ENCODE measurements at places on chromosomes 5 and 9.

GRCh38 chr9:127535834-127536233 lies 76.2 kb upstream of the STXBP1 start:
- peak; percentile 42 for DNase-seq

- DNase-seq, result no peak
Measured at GRCh38 chr5:169063316-169063953, 237.5 kb downstream of the SLIT3 start.

DNA sequence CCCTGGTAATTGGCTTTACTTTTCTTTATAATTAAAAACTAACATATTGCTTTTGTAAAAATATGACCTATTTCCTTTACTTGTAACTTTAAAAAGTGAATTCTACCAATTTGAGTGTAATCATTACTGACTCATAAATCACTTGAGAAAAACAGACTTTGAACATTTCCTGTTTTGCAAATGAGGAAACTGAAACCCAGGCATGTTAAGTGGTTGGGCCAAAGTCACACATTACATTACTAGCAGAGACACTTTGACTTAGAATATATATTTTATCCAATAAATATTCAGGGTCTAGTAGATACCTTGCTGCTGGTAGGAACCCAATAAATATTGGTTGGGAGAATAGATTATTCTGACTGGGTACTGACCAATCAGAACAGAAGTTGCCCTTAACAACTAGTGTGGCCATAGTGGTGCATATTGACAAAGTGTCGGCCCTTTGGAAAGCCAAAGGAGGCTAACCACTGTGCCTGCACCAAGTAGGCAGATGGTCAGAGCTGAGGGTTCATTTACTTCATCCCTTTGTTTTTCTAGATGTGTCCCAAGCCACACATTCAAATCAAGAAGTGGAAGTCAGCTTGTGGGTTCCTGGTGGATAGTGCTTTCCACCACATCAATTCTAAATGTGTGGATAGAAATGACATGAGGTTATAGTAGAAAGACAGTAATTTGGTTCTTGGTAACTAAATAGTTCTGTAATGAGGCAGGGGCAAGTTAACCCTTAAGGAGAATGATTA lies 365.1 kb upstream of the RIOK2 start:
- DNase-seq, result peak; percentile 49

- DNase-seq, result no peak
Measured at GRCh38 chr5:35971186-35971877, 19.9 kb downstream of the UGT3A1 start.

- DNase-seq, result peak; percentile 58
Measured at GRCh38 chr5:136025900-136026299, 2.9 kb upstream of the TGFBI start.

DNA sequence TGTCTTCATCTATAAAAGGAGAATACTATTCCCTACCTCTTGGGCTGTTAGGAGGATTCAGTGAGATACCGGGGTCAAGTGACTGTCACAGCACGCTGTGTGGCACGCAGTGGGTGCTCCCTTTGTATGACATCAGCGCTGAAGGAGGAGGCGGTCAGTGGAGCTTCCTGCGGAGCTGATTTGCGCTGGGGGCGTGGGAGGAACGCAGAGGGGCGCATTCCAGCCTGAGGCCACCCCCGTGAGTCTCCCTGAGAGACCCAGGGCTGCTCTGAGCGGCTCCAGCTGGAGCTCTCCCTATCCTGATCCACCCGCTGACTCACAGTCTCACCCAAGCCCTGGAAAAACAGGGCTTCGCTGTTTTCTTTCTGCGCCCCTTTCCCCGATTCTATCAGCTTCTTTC lies 24.3 kb upstream of the NEURL1B start:
- DNase-seq, result peak; percentile 81

- DNase-seq, result no peak
Measured at GRCh38 chr5:33828626-33829308, 63.0 kb downstream of the ADAMTS12 start.

DNA sequence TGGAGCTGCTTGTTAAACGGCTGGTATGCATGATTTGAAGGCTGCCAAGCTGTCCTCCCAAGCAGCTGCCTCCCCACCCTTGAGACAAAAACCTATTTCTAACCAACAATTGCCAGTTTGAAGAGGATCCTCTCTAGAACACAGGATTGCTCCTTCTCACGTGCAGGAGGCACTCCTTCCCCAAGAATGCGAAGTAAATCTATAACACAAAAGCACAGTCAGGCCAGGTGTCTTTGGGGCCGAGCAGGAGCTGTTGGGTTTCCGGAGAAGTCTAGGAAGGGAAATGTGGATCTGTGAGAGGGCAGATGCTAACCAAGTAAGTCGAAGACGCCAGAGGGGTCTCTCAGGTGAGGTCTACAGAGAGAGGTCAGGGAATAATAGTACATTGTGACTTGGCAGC lies 35.4 kb upstream of the GNPDA1 start:
- no peak for DNase-seq
